Central memory CD4-positive, alpha-beta T cell (primary cell): ENCODE measurements at places on chromosomes 1 and 21.

DNA sequence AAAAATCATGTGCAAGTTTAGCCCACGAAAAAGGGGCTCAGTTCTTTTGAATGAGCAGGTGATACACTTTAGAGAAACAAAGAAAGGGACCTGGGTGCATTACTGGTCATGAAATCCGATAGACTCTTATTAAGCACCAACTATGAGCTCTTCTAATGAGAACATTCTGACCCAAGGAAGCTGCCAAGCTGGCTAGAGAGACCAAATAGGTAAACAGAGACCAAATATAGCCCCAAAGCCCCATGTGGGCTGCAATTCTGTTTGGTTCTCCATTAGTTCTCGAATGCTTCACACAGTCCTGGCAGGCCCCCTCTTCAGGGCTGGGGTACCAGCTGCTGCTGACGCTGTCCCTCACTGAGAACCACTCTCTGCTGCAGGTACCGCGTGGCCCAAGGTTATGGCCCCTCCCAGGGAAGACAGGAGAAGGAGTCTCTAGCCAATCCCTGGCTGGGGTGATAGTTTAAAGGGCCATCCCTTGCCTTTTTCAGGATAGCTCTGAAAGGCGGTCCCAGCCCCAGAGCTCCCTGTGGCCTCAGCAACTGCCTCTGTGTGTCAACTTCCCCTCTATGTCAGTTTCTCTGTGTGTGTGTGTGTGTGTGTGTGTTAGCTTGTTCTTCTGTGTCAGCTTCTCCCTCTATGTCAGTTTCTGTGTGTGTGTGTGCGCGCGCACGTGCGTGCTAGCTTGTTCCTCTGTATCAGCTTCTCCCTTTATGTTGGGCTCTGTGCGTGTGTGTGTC, 7.1 kb upstream of the UBXN10 start:
- no peak for DNase-seq

DNA sequence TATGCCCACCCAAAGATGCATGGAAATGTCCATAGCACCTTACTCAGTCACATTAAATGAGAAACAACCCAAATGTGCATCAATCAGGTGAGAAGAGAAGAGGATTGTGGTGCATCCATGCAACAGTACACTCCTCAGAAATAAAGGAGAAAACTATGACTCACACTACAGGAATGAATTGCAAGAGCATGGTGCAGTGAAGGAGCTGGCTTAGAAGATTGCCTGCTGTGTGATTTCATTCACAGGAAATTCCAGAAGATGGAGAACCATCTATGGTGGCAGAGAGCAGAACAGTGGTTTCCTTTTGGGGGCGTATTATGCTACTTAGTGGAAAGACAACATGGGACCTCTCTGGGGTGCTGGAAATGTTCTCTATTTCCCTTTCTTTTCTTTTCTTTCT, 278.6 kb upstream of the AJAP1 start:
- no peak for DNase-seq

GRCh38 chr1:156618853-156619581, at the start of gene HAPLN2:
HAPLN2 (plus strand) TSS chr1:156619415; CDS start chr1:156623491, 4,076 bp downstream.
- no peak for DNase-seq

GRCh38 chr1:10211805-10212410, 1.5 kb downstream of the KIF1B start:
- DNase-seq, result no peak

DNA sequence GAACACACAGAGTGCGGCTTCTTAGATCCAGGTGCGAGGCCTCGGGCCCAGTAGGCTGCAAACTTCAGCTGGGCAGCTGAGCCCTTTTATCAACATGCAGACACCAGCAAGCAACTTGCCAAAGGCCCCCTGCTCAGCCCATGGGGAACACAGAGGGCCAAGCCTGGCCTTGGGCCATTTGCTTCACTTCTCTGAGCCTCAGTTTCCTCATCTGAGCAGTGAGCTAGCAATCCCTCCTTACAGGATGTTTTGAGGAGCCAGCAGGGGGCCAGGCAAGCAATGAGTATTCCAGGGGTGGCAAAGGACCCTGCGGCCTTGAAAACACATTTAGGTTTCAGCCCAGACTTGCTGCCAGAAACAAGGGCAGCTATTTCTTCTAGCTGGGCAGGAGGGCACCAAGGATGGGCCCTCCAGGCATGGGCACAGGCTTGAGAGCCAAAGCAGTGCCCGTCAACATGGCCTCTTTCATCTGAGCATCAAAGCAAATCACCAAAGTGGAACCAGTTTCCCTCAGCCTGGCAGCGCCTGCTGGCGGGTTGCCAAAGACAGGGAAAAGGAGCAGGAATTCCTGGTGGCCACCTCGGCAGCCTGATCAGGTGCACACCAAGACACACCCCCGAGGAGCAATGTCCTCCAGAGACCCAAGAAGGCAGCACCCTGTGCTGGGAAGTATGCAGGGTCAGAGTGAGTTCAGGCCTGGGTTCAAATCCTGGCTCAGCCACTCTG, 1.4 kb downstream of the MATN1 start:
- DNase-seq, result no peak

DNA sequence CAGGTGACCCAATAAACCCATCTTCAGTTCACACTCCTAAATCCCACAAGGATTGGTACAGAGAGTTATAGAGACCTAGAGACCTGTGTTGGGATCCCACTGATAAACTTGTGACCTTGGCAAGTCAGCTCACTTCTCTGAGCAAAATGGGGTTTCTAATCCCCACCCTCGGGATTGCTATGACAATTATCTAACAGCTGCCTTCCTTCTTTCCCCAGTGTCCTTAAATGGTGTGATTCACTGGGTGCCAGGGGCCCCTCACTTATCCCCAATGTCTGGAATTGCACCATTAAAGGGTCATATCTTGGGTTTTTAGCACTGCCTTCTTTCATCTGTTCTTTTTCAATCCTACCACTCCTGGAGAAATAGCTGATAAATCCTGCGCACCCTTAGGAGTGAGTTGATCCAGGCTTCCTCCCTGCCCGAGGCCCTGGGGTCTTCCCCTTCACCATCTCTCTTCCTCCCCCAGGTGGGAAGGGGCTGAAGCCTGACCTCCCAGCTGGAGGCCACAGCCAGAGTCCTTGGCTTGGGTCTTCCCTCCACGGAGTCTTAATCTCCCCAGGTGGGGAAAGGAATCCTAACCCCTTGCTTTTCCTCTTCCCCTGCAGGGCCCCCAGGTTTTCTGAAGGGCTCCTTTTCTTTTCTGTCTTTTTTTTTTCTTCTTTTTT, 39.7 kb downstream of the LACTBL1 start:
- DNase-seq, result no peak

DNA sequence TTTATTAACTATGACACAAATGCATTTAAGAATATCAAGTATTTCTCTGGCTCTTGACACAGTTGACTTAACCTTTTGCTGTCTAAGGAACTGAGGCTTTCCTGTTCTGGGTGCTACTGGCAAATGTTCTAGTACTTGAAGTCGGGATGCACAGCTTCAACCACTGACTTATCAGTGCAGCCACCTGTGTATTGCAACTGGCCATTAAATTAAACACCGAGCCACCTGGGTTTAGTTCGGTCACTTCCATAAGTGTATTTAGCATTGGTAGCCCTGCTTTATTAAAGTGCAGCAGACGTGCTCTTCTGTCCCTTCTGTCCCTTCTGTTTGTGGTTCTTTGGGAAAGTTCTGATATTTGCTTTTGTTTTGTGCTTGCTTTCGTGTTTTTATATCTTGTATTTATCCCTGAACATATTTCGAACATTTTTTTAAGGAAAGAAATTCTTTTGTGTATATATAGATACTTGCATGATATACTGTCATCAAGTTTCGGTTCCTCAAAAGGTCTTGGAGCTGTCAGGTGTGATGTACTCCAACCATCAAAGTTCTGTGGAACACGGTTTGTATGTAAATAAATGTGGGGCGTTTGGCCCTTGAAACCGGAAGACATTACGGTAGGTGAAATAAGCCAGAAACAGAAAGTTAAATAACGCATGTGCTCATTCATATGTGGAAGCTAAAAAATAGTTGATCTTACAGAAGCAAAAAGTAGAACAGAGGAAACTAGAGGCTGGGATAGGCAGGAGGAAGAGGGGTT, 297.9 kb upstream of the GREM2 start:
- DNase-seq, result no peak

- peak; percentile 40 for DNase-seq
Measured at GRCh38 chr21:32940079-32941014, 85.4 kb upstream of the OLIG2 start.

- DNase-seq, result no peak
Measured at GRCh38 chr1:192795916-192796618, 12.8 kb upstream of the RGS2 start.

- DNase-seq, result no peak
Measured at GRCh38 chr1:234769284-234769985, 159.5 kb upstream of the IRF2BP2 start.

DNA sequence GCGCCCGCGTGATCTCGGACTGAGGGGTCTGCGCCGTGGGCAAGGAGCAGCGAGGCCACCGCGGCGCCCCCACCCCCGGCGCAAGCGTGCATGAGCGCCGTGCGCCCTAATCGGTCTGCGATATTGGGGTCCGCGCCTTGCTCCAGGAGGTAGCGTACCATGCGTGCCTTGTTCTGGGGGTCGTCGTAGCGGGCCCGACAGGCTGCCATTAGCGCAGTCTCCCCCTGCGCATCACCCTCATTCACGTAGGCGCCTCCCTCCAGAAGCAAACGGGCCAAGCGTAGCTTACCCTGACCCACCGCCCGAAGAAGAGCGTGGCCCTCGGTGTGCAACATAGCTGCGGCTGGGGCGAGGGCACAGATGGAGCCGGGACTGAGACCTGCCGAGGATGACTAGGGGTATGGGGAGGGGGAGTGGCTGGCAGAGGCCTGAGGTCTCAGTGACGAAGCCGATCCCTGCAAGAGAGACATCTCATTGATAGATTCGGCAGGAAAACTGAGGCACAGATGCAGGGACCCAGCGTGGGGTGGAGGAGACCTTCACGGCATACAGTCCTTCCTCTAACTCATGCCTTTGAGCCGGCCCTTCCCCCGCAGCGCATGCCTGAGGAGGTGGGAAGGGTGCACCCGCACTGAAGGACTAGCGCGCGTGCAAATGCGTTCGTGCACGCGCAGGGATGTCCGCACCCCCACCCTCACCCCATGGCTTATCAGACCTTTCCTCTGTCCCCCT, 2.8 kb downstream of the ANKRD34A start:
- peak; percentile 24 for DNase-seq

DNA sequence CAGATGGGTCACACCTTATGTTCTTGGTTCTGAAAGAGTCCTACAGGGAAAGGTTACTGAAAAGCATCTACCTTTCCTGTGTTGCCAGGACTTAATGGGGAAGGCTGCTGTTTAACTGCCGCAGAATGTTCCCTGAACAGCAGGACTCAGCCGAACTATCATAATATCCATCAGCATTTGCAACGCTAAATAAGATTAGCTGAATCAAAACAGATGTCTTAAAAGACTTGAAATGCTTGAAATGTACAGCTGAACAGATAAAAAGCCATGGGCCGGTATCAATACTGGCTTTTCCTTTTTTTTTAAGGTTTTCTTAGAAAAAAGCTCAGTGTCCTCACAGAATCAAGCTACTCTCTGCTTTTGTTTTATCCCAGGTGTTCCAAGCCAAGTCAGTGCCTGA, 19.7 kb upstream of the ATP13A2 start:
- DNase-seq, result no peak

DNA sequence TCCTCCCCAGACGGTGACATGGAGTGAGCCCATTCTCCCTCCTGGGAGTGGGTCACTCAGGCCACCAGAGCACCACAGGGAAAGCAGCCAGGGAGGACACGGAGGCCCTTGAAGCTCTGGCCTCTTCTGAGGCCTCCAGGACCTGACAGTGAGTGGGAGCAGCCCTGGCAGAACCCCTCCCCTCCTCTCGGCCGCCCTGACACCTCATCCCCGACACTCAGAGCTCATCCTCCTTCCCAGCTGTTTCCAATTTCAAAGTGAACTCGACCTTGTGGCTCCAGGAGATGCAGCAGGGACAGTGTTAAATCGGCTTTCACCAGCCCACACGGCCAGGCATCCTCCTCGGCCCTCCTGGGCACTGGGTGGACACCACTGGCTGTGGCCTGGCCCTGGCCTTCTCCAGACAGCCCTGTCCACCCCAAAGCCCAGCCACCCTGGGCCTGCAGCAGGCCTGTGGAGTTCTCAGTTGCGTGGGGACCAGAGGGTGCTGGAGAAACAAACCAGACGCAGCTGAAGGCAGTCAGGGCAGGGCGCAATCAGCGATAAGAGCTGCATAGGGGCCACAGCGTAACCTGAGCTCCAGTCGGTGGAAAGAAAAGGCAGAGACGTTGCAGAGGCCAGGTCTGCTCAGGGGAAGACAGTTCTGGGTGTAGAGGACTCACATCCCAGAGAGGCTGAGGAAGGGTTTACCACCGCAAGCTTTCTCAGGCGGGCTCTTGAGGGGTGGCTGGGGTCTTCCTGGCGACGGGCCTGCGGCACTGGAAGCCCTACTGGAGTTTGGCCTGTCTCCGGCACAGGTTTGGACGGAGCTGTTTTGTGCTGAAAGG, 27.1 kb downstream of the FTCD start:
- no peak for DNase-seq

- DNase-seq, result peak; percentile 3
Measured at GRCh38 chr1:149843431-149844041, 55.8 kb upstream of the BOLA1 start.

DNA sequence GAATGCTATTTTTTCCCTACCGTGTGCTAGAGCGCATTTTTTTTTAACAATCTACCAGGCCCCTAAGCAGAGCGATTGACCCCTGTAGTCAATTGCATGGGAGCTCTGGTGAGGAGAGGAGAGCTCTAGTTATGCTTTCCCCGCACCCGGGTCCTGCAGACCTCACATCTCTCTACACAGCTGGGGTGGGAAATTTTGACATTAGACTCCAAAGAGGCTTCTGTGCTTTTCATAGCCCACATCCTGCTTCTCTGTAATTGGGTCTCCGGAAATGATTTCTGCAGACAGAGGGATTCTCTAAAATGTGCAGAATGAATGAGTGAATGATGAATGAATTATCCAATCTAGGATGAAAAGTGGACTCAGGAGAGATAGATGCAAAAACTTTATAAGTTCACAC, 41.5 kb upstream of the DUSP10 start:
- peak; percentile 48 for DNase-seq

- no peak for DNase-seq
Measured at GRCh38 chr21:31371715-31372470, 27.8 kb upstream of the TIAM1 start.

- no peak for DNase-seq
Measured at GRCh38 chr21:34706337-34706736, 37.5 kb downstream of the CLIC6 start.

GRCh38 chr1:179194068-179194537, 35.4 kb downstream of the ABL2 start:
- no peak for DNase-seq

DNA sequence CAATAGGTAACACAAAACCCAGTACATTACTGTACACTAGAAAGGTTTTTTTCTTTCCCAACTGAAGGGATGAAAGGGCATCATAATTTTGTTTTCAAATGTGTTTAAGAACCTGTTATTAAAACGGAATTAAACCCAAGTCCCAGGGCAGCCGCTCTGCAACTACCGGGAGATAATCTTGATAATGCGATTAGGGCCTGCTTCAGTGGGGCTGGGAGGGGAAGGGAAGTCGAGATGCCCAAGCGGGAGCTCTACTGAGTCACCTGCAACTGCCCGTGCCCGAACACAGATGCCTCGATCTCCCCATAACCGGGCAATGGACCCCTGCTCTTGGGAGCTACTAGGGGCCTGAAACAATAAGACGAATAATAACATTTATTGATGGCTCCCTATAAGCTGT, 61.4 kb downstream of the KAZN start:
- DNase-seq, result no peak
